GM04503 (cell line): ENCODE measurements at places on chromosomes 5 and 9.

- no peak for DNase-seq
Measured at GRCh38 chr5:74320526-74320925, 320.0 kb downstream of the ENC1 start.

DNA sequence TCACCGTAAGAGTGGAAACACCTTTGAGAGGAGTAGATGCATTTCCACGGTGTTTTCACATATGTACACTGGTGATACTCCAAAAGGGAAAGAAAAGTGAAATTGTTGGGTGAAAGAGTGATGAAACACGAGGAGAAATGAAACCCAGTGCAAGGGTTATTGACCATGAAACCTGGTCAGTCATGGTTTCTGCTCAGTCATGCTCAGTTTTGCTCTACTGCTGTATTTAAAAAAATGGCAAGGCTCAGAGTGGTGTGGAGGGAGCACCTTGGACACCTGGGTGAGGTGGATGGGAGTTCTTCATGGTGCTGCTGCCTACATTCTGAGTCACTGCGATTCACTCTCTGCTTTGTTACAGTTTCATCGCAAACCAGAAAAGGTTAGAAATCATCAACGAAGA is 32.3 kb downstream of the NTRK2 start:
- no peak for DNase-seq

DNA sequence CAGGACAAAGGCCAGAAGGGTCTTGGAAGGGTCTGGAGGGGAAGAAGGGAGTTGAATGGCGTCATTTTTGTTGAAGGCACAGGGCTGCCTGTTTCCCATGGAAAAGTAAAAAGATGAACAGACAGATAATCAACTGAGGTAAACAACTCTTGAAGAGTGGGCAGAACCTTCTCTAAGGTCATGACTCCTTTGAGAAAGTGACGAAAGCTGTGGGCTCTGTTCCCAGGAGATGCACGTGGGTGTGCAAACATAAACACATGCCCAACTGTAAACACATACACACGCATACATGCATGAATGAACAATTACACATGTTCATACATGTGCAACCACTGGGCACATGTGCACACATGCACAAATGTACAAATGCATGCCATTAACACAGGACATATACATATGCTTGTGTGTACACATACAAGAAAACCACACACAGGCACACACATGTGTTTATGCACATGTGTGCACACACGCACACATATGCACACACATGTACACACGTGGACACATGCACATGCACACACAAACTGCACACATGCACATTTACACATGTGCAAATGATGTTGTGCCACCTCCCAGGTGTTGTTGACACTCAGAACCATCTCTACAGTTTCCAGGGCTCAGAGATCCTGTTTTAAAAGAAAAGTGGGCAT is 143.3 kb downstream of the GADD45G start:
- no peak for DNase-seq

DNA sequence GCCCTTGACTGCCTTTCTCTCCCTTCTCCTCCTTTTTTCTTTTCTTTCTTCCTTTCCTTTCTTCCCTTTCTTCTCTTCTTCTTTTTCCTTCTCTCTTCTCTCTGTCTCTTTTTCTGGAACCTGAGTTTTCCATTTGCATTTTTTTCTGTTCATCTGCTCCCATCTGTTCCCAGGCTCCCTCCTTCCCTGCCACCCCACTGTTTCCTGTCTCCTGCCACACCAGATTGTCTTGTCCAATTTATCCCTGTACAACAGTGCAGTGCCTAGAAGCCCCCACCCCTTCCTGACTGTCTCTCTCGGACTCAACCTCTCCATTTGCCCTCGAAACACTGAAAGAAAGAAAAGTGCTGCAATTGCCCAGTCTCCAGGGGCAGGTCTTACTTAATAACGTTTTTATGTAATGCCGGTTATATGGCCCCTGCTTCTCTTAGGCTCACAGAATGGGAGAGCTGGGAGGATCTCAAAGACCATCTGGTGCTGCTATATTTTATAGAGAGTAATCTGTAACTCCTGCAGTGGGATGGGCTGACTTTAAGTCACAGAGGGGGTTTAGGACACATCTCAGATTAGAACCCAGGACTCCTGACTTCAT is 101.4 kb downstream of the RALGPS1 start:
- DNase-seq = no peak

GRCh38 chr5:138943599-138944173 is 68.6 kb upstream of the LRRTM2 start:
- DNase-seq = no peak

- no peak for DNase-seq
Measured at GRCh38 chr5:67652201-67652600, 455.6 kb upstream of the CD180 start.

GRCh38 chr9:97703437-97704344 is 6.6 kb upstream of the XPA start:
- DNase-seq = peak; percentile 72

DNA sequence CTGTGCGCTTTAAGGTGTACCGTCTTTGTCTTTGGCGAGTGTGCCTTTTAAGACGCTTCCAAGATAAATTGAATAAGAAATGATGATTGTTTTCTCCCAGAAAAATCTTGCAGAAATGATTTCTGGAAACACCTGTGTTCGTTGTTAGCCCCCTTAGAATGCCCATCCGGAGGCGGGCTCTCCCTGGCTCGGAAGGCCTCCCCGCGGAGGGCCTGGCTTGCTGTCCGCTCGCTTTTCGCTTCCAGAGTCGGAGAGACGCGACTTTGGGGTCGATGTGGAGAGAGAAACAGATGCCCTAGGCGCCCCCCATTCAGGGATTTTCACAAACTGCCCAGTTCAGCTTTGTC is 23.9 kb downstream of the LECT2 start:
- no peak for DNase-seq

- peak; percentile 5 for DNase-seq
Measured at GRCh38 chr5:110105692-110106091, 416.0 kb downstream of the MAN2A1 start.

DNA sequence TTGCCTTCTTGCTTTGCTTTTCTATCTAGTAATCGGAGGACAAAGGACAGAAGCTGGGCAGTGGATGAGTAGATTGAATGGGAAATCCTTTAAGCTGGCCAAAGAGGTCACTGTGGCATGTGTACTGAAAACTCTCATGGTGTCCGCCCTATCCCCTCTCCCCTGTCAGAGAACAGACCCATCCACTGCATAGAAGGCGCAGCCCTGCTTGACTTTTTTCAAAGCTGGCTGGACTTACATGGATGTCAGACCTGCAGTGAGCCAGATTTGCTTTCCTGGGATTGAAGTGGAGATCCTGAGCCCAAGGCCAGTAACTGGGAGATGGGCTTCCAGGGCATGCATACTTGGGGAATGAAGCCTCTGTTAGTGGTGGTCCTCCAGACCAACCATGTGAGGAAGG is 329.5 kb downstream of the TRPM3 start:
- DNase-seq = no peak

DNA sequence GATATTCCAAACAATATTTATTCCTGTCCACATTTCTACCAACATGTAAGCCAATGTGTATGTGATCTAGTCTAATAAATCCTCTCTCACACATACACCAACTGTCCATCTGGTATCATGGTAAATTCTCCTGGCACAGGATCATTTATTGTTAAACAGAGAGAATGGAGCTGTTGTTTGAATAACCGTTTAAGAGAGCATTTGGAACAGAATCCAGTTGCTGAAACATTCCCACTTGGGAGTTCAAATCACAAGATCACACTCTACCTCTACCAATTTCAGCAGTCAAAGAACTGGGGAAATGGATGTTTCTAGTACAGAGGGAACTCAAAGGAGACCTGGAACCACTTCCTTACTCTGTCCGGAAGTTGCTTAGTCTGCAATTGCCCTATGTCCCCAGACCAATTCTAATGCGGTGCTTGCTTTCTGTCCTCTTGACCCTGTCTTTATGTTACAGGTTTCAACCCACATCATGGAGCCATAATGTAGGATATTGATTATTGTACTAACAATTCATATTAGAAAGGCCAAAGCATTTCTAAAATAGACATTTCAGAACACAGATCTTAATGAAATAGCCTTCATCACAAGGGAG is 488.4 kb downstream of the SEMA5A start:
- DNase-seq = no peak

DNA sequence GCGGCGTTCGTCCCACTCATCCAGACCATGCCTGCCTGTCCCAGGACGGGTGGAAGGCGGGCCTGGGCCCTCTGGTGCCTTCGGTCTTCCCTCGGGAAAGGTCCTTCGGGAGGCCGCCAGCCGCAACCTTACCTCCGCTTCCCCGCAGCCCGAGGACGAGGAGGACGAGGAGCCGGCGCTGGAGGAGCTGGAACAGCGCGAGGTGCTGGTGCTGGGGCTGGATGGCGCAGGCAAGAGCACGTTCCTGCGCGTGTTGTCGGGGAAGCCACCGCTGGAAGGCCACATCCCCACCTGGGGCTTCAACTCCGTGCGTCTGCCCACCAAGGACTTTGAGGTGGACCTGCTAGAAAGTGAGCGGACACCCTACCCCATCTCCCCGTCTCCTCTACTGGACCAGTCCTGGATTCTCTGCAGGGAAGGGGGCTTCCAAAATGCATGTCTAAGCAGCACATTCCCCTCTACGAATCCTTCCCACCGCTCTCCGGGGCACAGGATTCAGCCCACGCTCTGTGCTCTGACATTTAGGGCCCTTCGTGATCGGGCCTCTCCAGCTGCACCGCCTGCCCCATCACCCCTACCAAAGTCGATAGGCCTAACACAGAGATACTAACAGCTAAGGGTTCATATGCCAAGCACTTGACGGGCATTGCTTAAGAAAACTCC is 1.1 kb downstream of the ARL10 start:
- no peak for DNase-seq

DNA sequence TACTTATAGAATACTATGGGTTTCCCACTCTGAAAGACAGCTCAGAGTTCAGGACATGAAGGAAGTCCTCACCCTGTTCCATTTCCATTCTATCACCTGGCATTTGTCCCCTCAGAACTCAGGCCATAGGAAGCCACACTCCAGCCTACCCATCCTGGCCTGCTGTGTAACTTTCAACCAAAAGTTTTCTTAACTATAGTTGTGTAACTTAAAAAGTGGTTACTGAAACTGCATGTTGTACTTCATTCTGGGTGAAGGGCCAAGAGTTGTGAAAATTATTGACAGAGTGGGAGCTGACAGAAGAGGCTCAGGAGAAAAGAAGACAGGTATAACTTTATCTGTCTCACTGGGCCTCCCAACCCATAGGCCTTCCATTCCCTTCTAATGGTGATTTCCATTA is 212.5 kb downstream of the RAB3C start:
- no peak for DNase-seq

GRCh38 chr5:133423618-133424282 is 188.6 kb downstream of the FSTL4 start:
- DNase-seq = no peak

GRCh38 chr5:135027266-135027696 is 6.7 kb downstream of the PITX1 start:
- DNase-seq = no peak

DNA sequence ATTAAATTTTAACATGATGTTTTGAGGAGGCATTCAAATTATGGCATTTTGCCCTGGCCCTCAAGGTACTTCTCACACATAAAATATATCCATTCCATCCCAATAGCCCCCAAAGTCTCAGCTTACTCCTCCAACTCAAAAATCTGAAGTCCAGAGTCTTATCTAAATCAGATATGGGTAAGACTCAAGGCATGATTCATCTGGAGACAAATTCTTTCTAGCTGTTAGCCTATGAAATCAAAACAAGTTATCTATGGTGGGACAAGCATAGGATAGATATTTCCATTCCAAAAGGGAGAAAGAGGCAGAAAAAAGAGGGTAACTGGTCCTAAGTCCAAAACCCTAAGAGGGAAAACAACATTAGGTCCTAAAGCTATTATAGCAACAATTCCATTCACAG is 408.4 kb downstream of the ZNF608 start:
- no peak for DNase-seq

DNA sequence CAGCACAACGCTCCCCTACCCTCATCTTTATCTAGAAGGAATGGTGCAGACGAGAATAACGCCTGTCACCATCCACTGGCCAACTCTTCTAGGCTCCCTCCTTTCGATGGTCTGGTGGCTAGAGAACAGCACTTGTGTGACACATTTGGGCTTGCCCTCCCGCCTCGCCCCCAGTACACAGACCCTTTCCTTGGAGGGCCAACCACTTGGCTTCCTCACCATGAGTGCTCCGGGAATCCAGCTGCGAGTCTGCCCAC is 1.4 kb downstream of the GNAQ start:
- no peak for DNase-seq

- DNase-seq = no peak
Measured at GRCh38 chr5:113035096-113035495, 58.5 kb downstream of the DCP2 start.

GRCh38 chr9:70003901-70004714 is 39.5 kb upstream of the MAMDC2 start:
- no peak for DNase-seq

- DNase-seq = no peak
Measured at GRCh38 chr9:129480227-129480626, 140.7 kb downstream of the C9orf50 start.

GRCh38 chr5:76292620-76293322 is 110.3 kb upstream of the IQGAP2 start:
- DNase-seq = no peak

- DNase-seq = peak; percentile 19
Measured at GRCh38 chr9:112248722-112249121, 73.6 kb upstream of the SUSD1 start.

GRCh38 chr5:66881480-66882161 is 285.4 kb downstream of the MAST4 start:
- no peak for DNase-seq

- DNase-seq = no peak
Measured at GRCh38 chr9:97763874-97764273, 66.7 kb upstream of the XPA start.

GRCh38 chr5:124343451-124343867 is 403.0 kb downstream of the ZNF608 start:
- DNase-seq = peak; percentile 21

DNA sequence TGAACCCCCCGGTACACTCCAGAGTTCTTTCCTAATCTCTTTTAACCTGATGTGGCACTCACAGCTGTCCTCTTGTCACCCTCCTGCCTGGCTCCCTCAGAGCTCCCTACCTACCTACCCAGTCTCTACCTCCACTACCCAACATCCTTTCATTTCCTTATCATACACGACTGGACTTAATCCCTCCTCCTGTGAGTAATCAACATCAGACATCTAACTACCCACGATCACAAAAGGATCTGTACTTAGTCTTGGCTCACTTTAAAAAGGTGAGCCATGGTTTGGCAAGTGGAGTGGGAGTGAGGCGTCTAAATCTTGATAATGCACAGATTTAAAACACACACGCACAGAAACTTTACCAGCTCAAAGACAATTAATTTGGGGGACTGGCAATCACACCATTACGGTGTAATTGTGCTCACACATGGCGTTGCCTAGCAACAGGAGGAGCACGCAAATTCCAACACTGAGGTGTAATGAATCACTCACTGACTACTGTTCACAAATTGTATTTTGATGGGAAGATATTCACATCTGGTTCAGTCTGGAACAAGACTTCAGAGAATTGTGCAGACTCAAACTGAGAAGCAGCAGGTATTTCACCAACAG is 235.9 kb downstream of the EPB41L4A start:
- DNase-seq = no peak
